CD8-positive, alpha-beta memory T cell (primary cell): ENCODE measurements at places on chromosomes 16 and 17. TPM values are rescaled to one million over a fixed set of nuclear protein-coding genes. Genes with fewer than 3 reads are reported as not detected.

DNA sequence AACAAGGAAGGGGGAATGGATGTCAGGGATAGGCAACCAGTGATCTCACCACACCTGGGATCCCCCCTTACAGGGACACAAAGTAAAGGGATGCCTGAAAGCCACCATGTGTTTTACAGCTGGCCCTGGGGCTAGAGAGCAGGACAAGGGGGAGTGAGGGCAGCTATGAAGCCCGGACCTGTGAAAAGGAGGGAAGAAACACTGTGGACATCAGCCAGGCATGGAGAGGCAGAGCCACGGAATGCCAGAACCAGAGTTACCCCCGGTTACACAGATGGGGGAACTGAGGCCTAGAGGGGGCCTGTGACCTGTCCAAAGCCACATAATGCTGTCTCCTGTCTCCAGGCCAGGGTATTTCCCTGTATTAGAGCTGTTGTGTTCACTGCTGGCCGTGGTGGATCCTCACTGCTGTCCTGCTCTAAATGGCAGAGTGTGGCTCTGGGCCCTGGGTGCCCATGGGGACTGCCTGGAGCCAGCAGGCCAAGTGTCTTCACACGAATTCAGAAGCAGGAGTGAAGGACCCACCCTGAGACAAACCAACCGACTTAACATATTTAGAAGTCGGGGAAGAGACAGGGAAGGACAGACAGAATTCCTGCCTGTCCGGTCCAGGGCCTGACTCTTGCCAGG lies 29.7 kb upstream of the ITGA3 start:
- DNase-seq, result no peak

- DNase-seq, result no peak
Measured at GRCh38 chr17:68501074-68501473, 11.2 kb upstream of the PRKAR1A start.

DNA sequence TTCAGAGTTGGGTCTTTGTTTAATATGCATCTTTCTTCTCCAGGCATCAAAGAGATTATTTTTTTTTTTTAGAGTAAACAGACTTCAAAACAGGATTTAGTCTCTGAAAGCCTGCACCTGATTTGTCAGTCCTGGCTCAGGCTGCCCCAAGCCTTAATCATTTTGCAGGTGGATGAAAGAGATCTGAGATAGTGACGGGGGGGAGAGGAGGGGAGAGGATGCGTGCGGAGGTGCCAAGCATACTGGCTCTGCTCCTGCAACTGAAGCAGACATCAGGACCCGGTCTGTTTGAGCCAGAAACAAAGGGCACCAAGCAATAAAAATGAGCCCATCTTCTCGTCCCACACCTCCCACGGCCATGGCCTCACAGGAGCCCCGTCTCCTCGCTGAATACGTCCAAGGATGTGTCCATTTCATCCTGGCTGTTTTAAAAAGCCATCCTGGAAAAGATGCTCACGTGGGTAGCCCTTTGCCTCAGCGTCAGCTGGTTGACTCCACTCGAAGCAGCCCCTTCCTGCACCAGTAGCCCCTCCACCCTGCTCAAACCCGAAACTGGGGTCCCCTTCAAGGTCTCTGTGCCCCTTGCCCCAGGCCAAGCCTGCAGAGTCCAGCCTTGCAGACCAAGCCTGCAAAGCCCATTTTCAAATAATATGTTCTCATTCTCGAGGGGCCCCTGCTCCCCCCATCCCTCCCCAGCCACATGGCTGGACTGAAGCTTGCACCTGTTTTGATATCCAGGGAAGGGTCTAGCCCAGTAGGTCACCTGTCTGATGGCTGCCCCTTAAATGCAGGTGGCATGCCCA lies 84.8 kb upstream of the TNRC6C start:
- no peak for DNase-seq

- DNase-seq, result no peak
Measured at GRCh38 chr17:70055000-70055399, 20.0 kb upstream of the KCNJ16 start.

DNA sequence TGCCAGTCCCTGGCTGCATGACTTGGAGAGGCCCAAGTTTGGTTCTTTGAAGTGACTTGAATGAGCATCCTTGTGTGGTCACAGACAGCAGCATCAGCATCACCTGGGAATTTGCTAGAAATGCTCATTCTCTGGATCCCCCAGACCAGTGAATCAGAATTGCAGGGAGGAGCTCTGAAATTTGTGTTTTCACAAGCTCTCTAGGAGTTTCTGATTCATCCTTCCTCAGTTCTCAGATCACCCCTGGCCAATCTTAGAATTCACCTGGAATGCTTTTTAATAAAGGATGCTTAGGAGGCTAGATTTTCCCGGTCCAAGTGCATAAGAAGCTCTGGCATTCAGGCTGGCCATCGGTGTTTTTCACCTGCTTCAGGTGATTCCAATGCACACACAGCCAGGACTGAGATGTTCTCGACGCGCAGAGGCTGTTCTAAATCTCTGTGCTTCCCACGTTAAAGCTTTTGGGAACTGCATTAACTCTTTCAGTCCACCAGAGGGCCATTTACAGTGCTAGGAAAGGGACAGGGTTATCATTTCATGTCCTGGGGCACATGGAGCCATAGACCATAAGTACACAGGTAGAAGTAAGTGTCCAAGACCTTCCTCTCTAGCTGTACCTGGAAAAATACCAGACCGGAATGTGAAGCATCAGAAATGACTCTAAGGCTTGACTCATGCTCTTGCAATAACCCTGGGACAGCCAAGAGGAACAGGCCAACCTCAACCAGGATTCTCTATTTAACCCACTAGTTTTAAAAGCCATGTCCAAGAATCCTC lies 85.7 kb upstream of the XYLT1 start:
- DNase-seq, result no peak

- no peak for DNase-seq
Measured at GRCh38 chr17:76871668-76872067, 3.5 kb downstream of the MGAT5B start.

DNA sequence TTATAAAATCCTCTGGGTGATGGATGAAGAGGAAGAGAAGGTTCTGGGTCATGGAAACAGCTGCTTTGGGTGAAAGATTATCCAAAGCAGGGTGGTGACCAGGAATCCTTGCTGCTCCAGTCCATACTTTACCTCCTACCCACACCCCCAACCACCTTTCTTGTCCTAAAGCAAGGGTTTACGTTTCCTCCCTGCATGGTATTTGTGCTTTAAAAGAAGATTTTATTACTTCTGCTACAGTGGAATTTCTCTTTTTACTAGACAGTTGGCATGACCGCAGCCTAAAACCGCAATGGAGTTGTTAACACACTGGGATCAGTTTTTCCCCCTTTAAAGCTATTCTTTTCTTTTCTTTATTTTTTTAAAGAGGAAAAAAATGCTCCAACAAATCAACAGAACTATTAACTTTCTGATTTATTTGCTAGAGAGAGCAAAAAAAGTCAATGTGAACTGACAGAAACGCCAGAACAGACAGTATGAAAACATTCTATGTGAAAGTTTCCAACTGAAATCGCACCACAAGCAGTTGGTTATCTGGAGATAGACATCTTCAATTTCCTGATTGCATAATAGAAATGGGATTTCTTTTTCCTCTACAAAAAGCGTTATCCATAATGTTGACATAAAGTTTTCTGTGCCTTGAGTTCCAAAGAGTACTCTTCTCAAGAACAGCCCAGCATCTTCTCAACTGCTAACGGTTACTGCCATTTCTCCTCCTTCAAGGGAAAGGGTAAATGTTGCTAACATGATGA lies 236.0 kb downstream of the IRX3 start:
- no peak for DNase-seq

DNA sequence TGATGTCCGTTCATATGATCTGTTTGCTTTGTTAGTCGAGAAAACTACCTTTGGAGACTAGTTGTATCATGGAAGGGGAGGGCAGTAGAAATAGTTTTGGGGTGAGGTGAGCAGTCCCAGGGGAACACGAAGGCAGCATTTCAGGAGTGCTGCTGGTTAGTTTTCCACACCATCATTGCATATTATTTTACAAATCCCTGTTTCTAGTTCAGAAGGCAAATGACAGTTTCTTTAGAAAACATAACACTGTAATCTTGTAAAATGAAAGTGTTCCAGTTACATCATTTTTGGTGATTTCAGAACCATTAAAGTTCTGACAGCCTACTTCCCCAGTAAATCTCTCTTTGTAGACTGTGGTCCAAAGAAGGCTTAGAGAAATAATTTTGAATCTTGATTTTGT lies 25.4 kb downstream of the BANP start:
- no peak for DNase-seq

The NPIPA3 gene
- not detected for polyA plus RNA-seq

DNA sequence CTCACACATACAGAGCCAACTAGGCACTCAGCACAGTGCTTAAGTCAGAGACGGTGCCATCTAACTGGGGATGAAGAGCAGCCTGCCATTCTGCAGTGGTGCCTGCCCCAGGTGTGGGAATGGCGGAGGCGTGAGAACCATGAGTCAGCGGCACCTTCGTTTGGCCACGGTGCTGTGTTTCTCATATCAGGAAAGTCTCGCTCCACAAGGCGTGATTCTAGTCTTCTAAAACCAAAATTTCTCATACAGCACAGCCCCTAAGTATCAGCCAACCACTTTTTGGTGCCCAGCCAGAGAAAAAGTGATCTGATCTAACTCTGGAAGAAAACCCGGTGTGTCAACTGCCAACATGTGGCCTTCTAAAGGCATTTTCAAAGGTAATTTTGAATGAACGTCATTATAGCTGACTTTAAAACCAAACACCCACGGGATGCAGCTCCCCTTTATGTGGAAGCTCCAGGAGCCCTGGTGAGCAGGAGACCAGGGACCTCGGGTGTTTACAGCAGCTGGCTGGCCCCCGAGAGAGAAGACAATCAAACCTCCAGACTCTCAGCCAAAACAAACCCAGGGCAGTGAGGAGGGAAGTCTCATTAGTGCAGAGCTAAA lies 54.6 kb downstream of the ABCC12 start:
- DNase-seq, result no peak

DNA sequence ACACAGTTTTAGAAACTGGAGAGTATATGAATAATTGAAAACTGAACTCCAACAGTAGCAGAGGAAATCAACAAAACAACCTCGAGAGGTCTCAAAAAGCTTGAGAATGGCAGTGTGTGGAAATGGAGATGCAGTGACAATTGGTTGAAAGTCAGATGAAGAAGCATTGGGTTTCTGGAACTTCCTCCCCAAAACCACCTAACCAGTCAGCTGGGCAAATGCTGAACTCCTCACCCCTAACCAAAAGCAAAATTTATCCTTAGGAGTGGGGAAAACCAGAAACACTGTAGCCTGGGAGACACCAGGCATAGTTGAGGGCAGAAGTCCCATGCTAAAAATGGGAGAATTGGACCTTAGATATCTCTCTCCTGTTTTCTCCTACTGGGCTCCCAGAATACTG lies 109.9 kb downstream of the TANC2 start:
- no peak for DNase-seq

- DNase-seq, result no peak
Measured at GRCh38 chr16:67395458-67396158, 2.3 kb upstream of the TPPP3 start.

DNA sequence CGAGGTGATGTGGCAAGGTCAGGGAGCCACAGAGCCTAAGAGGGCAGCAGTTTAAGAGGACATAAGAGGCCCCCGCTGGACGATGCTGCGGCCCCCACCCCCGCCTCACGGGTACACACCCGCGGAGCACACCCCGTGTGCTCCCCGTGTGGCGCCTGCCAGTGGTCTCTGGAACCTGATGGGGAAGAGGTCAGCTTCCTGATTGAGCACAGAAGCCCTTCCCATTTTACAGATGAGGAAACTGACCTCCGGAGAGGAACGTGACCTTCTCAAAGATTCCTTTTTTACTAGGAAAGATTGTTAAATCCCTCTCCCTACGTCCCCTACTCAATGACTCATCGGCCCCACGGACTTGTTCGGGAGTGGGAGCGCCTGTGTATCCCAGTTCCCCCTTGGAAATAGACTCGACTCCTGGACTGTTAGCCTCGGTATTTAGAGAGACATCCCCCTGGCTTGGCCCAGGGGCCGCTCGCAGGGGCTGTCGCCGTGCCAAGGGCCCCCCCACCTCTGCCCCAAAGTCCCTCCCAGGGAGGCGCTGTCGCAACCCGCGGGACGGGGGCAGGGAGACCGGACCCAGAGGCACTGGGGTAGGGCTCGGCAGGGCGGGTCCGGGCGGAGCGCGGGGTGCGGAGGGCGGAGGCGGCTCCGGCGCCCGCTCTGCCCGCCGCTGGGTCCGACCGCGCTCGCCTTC lies at the start of gene ABCC3:
TSS of gene ABCC3 (plus strand) at position 658 of the 691 bp plus-strand sequence. CDS start 56 bp downstream, outside the sequence.
- no peak for DNase-seq
